ENCODE measurements at places on chromosomes 2 and 18. TPM values are rescaled to one million over a fixed set of nuclear protein-coding genes. Genes with fewer than 3 reads are reported as not detected.

Gene MPPE1
- total RNA-seq: 40.9 TPM

Gene GATA6
- 8.0 TPM for total RNA-seq

Gene DSC2
- total RNA-seq: 4.4 TPM

Gene C2orf76
- total RNA-seq: 3.2 TPM

Gene DCC
- not detected for total RNA-seq

DNA sequence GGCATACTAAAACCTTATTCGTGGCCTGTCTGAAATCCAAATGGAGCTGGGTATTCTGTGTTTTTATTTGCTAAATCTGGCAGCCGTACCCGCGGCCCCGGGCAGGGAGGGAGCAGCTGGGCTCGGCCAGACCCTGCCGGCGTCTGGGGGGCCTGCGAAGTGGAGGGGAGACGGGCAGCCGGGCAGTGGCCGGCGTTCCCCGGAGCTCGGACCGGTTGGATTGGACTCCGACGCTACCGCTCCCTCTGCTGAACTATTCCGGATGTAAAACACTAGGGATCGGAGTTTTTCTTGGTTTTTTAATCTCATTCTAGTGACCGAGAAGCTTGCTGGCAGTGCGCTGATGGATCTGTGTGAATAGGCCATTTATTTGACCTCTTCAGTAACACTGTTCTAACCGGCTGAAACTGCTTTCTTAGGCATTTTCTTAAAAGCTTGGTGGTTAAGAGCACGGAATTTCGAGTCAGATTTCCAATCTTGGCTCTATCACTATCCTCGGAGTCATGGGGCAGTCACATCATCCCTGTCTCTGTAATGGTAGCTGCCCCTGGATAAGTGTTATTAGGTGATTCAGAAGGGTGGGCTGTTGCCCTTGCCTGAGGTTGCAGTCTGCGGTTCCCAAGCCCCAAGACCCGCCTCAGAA lies 694 bp downstream of the UNC50 start:
- DNase-seq: peak; percentile 41

- DNase-seq: no peak
Measured at GRCh38 chr2:153972412-153972811, 100.7 kb downstream of the GALNT13 start.

DNA sequence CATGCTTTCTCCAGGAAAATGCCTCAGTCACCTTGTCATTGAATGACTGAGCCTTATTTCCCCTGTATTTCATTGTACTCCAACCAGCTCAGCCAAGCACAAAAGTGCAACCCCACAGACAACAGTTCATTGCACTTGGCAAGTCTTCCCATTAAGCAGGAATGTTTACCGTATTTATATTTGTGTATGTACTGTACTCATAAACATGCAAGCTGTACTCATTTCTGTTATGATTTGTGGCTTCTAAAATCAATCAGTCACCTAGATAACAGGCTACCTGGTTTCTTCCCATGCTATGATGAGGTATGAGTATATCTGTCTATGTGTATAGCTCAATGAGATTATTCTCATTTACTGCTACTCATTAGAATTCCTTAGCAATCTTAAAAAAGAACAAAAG lies 505.5 kb upstream of the FAM98A start:
- no peak for DNase-seq

- DNase-seq: no peak
Measured at GRCh38 chr2:216866515-216867095, 6.7 kb upstream of the TNP1 start.

DNA sequence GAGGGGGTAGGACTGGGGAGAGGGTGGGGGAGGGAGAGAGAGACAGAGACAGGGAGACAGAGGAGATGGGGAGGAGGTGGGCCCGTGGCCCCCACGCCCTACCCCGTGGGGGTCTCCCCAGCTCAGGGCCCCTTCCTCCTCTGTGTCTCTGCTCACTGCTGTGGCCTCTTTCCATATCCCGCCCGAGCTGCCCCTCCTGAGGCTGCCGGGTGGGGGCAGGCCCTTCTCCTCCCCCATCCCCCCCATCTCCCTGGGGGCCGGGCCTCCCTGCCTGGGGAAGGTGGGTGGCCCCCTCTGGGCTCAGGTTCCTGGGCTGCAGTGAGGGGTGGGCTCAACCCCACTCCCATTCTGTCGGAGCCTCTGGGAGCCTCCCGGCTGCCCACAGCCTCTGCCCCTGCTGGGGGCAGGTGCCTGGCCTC lies 332 bp upstream of the PDCD1 start:
- DNase-seq: no peak

- DNase-seq: no peak
Measured at GRCh38 chr2:195561116-195561921, 95.7 kb upstream of the SLC39A10 start.

GRCh38 chr2:183019718-183020442 lies 18.4 kb downstream of the NCKAP1 start:
- DNase-seq: no peak

DNA sequence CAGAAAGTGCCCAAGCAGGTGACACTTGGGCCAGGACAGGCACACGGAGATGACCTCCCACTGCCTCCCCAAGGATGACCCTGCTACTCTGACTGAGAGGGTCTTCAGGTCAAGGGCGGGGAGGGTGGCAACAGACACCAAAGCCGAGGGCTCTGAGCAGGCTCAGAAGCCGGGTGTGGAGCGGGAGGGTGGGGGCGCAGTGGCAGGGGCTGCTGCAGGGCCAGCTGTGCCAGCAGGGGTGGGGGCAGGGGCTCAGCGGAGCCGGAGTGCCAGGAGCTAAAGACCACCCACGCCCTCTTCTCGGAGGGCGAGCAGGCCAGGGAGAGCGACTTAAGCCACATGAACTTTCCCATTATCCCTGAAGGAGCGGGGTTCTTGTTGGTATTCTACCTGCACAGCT lies 93.3 kb upstream of the MBOAT2 start:
- no peak for DNase-seq

DNA sequence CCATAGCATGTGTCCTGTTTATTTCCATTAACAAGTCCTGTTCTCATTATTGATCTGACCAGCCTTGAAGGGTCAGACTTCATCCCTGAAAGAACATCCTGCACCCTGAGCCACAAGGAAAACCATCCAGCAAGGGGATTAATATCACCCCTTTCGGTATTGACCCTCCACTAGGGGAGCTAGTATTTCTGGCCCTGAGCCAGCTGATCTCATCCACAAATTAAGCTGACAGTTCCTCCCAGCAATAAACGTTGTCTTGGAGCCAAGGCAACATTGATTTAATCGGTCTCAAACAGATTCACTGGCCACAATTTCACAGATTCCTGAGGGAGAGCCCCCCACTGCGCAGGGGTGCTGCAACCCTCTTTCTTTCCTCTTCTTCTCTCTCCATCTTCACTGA lies 353.1 kb upstream of the FANCL start:
- no peak for DNase-seq

DNA sequence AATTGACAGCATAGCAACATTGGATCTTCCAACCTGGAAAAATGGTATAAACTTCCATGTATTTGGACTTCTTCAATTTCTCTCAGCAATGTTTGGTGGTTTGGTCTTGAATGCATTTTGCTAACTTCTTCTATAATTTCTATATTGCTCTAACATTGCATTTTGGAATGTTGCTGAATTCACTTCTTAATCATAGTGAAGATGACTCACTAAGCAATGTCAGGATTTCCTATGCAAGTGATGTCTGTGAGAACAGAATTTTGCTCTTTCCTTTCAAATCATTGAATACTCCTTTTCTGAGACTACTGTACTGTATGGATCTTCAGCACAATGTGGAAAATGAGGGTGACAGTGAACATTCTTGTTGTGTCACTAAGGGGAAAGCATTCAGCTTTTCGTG lies 28.9 kb upstream of the CDH19 start:
- no peak for DNase-seq

GRCh38 chr18:10049747-10050146 lies 135.9 kb downstream of the VAPA start:
- no peak for DNase-seq

DNA sequence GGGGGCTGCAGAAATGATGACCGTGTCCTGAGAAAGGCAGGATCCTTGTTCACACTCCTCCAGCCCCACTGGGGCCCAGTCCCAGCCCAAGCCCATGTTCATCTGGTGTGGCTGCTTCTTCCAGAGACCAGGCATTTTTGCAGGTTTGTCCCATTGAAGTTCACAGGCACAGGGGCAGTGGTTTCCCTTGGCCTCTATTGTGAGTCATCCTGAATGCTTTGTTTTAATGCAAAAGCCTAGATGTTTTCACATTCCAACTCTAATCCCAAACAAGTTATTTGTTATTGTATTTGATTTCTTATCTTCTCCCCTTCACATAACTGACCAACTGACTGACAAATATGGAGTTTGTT lies 426.4 kb upstream of the ID2 start:
- no peak for DNase-seq
